ENCODE measurements at places on chromosomes 2 and 18.

DNA sequence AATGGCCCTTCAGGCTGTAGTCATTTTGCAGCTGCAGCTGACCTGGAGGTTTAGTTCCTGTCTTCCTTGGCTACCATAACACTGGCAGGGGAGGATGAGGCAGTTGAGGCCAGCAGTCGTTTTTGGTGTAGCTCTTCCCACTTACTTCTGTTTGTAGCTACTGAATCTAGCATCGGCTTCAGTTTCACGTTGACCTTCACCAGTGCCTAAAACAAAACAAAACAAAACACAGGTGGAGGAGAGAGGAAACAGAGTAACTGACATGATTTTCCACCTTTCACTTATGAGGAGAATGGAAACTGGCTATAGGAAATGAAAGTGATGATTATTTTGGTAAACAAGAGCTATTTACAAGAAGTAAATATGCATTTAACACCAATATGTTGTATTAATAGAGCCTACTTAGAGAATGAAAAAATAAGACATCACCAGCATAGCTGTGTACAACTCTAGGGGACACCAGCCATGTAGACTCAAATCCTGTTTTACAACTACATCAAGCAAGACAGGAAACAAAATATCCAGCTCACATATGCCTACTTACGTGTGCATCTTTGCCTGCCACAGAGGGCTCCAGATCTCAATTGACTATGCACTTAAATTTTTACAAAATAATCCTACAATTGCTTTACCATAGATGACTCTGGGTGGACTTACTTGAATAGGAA, 236.9 kb downstream of the AGPS start:
- no peak for DNase-seq

DNA sequence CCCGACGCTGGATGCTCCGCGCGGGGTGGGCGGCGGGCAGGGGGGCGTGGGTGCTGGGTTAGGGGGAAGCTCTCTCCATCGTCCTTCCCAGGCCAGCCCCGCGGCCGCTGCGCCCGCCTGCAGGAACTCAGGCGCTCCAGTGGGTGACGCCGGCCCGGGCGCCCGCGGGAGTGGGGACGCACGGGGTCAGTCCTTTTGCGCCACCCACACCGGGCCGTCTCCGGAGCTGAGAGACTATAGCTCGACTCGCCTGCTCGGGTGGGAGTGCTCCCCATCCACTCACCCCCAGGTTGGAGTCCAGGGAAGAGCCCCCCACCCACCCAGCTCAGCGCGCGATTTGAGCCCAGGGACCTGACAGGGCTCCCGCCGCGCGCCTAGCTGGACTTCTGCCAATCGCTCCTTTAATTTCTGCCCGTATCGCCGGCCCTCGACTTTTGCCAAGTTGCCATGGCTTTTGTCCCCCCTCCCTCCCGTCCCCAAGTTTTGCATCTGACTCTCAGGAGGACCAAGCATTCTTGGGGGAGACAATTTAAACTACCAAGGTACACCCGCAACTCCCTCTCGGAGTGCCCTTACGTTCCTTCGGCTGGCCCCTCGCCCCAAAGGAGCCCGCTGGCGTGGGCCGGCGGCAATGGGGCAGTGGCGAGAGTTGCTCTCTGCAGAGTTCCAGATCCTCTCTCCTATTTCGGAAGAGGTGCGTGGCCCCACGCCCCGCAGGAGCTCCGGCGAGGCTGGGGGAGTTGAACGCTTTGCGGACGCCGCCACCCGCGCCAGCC, 205.8 kb upstream of the SMAD2 start:
- no peak for DNase-seq

DNA sequence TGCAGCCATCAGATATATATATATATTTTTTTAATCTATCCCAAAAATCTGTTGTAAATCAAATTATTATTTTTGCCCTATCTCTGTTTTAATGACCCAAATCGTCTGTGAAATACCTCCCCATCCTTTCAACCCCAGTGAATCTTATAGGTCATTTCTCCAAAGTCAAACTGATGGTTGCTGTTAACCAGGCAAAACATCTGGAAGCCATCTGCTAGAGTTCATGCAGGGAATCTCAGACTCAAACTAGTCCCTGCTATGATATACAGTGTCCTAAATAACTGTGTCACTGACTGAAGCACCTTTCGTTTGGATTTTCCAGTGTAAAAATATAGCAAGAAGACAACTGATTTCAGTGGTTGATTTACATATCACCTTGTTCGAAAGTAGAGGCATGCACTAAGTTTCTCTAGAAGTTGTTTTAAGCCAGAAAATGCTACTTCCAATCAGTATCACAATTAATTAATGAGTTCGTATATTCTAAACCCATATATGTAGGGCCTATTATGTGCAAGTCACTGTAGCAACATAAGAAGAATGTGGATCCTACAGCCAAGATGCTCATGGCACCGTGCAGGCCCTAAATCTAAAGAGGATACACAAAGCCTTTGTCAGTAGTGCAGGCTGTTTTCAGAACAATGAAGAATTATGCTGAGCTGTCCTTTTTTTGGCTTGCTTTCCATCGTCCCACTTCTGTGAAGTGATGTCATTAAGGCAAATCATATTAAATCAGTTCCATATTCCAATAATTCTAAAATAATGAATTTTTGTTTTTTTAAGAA, 566.0 kb downstream of the STK39 start:
- no peak for DNase-seq

DNA sequence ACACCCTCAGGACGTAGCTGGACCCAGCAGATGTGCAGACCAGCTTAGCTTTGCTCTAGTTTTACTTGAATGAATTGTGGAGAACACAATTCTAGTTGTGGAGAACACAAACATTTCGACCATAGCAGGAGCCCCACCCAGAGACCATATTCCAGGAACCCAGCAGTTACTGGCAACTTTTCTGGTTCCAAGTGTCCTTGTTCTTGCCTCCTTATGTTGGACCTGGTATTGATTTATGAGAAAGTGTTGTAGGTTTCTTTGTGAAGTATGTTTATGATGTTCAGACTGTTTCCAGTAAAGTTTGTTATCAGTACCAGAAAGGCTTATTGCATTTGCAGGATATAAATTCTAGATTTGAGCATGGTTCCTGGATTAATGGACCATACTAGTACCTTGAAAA, 51.0 kb downstream of the LTBP1 start:
- DNase-seq = no peak

DNA sequence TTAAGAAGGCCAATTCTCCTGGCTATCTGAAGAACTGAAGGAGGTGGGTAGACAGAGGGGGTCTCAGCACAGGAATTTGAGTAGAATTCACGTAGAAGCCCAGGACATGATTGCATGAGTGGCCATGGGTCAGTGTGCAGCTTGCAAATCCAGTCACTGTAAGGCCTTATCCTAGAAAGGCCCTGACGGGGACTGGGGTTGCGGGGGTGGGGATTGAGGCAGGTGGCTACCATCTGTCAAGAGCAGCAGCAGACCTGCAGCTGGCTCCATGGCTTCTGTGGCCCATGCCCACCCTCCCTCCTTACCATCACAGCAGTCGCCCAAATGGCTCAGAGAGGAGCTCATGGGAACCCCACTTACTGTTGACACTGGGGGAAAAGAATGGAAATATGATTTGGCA, 34.6 kb upstream of the SLC14A1 start:
- no peak for DNase-seq

GRCh38 chr2:38201784-38202183, 125.8 kb upstream of the CYP1B1 start:
- no peak for DNase-seq

GRCh38 chr2:216644842-216645635, 11.8 kb downstream of the IGFBP2 start:
- no peak for DNase-seq

DNA sequence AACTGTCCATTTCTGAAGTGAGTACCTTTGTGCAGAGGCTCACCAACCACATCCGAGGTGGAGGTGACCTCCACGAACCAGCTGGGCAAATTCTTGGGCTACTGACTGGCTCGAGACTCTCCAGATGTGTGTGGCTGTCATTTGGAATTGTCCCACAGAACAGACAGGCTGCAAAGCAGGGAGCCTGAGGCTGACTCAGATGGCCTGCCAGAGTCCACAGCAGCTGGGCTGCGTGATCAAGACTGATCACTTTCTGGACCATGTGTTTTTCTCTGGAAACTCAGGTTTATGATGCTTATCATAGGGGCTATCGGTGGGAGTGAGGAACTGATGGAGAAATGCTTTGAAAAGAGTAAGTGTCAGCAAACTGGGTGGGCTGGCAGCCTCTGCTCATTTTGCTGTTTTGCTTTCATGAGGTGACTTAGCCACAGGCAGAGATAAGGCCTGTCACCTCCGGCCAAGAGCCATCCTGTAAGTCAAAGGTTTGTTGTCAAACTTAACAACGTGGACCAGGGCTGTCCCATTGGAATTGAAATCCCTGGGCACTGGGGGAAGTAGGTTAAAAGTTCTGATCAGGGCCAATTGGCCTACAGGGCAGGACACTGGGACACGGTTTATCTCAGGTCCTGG, 120.4 kb downstream of the LIPG start:
- DNase-seq = no peak

- no peak for DNase-seq
Measured at GRCh38 chr2:66872081-66872985, 437.4 kb downstream of the MEIS1 start.

DNA sequence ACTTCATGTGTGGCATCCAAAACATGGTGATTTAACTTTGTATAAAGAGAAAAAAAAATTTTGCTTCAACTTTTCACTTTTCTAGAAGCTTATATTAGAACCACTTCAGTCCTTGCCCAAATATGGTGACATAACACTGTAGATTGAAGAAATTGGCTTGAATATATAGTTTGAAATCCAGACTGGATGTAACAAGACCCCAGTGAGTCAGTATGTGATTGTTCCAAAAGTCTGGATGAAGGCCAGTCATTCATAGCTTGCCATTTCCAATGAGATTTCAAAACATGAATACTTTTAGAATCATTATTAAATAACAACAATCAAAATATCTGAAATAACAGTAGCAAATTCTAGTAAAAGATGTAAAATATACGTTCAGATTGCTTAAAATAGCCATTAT, 104.8 kb upstream of the FN1 start:
- DNase-seq = no peak

GRCh38 chr2:143700865-143701264, 571.6 kb downstream of the ARHGAP15 start:
- no peak for DNase-seq

- no peak for DNase-seq
Measured at GRCh38 chr2:26480566-26481423, 2.9 kb upstream of the OTOF start.

GRCh38 chr18:4806331-4806730, 351.2 kb upstream of the DLGAP1 start:
- DNase-seq = no peak

- no peak for DNase-seq
Measured at GRCh38 chr2:232999354-232999753, 13.7 kb downstream of the NGEF start.

GRCh38 chr2:129885735-129886134, 93.7 kb upstream of the RAB6C start:
- no peak for DNase-seq

- DNase-seq = no peak
Measured at GRCh38 chr2:49687918-49688317, 533.6 kb upstream of the FSHR start.

DNA sequence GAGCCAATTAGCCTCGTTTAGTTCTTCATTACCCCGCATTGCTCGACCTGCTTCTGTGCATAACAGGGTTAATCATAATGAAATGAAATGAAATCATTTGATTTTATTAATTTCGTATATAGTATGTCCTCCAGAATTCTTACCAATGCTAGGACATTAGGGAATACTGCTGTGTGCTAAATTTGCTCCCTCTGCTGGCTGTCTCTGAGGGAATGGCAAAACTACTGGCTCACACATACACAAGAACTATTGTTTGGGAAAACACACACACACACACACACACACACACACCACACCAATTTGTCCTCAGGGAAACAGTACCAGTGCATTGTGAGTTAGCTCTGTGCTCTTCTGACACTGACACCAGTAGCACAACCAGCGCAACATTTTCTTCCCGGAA, 273.3 kb upstream of the TCF4 start:
- DNase-seq = no peak

GRCh38 chr2:8212239-8212638, 469.6 kb upstream of the ID2 start:
- no peak for DNase-seq

DNA sequence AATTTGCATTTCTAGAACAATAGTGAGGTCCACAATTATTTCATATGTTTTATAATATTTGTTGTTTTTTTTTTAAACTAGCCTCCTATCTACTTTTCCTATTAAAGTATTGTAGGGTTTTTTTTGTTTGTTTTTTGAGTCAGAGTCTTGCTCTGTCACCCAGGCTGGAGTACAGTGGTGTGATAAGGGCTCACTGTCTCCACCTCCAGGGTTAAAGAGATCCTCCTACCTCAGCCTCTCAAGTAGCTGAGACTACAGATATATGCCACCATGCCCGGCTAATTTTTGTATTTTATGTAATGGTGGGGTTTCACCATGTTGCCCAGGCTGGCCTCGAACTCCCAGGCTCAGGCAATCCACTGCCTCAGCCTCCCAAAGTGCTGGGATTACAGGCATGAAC, 122.5 kb downstream of the SLC39A10 start:
- no peak for DNase-seq

- DNase-seq = no peak
Measured at GRCh38 chr2:222669353-222669752, 2.1 kb upstream of the MOGAT1 start.

GRCh38 chr2:39704540-39704939, 38.8 kb downstream of the TMEM178A start:
- no peak for DNase-seq

DNA sequence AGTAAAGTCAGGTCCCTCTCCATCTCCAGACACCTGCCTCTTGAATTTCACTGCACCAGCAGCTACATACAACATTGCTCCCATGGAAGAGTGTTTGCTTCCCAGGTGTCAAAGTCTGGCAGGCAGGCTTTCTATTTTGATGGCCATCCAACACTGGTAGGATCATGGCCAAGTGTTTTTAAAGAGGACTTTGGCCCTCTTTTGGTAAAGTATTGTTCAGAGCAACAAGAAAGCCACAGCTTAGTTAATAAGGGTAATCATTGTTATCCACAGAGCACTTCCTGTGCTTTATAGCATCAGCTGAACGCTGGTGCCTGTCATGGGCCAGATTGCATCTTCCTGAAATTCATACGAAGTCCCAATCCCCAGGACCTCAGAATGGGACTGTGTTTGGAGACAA, 133.2 kb downstream of the NCK2 start:
- no peak for DNase-seq

DNA sequence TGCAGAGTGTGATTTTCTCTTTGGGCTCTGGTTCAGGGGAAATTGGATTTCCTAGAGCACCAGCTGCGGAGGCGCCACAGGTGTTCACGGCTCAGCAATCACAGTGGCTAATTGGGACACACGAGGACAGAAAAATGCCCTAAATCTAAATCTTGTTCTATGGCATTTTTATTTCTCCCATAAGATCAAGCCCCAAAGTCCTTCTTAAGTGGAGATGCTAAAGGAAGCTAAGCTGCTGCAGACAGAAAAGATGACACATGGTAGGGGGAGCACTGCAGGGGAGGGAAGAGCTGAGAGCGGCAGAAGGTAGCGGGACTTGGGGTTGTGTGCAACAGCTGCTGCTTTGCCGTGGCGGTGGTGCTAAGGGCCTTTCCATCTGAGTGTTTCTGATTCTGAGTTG, 280.6 kb downstream of the MYT1L start:
- DNase-seq = no peak

- no peak for DNase-seq
Measured at GRCh38 chr2:63983986-63984605, 35.1 kb downstream of the VPS54 start.
